ENCODE measurements at places on chromosomes 6 and 20.

GRCh38 chr6:4848382-4849068 lies 72.3 kb downstream of the CDYL start:
- no peak for DNase-seq

DNA sequence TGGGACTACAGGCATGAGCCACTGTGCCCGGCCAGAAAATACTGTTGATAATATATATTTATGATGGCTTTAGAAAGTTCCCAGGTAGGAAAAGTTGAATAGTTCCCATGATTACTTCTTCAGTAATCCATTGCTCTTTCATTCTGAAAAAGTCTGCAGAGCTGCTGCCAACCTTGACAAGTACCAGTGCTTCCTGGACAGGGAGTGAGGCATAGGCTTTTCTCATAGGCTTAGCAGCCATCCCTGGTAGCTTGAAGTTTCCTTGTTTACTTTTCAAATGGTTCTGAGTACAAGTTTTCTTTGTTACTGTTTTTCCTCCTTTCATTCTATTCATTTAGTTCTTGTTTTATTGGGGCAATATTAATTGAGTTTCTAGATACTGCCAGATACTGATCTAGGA lies 7.8 kb downstream of the RWDD1 start:
- DNase-seq, result no peak

DNA sequence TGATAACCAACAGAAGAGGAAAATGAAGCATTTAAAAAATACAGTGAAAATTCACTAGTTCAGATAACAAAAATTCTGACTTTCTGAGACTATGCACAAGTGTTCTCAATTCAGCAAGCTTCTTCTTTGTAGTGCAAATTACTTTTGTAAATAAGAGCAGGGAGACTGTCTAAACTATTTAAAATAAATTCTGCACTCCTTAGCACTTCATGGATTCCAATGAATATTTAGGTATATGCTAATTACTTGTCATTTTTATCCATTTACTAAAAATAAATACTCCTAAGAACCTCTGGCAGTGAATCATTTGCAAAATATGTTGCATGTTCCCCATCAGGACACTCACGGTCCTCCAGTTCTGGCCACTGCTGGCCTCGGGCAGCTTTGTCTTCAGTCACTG lies 139.8 kb downstream of the F13A1 start:
- DNase-seq, result no peak

- DNase-seq, result no peak
These were observed 138.8 kb downstream of the HIVEP1 start for GRCh38 chr6:12150812-12151432.

DNA sequence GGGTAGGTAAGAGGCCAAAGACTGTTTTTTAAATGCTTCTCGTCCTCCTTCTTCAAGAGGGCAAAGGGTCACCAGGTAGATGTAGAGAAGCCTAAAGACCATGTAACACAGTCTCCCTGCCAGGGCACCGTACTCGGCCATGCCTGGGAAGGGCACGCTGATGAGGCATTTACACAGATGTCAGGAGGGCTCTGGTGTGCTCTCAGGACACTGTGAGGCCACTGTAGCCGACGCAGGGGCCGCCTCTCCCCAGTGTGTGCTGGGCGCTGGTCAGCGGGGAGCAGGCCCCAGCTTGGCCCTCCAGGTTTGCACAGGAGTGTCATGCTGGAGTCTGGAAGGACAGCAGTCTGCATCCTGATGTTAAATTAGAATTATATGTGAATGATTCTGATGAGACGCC lies 7.1 kb upstream of the MTG2 start:
- no peak for DNase-seq

- DNase-seq, result no peak
These were observed 17.0 kb upstream of the HEY2 start for GRCh38 chr6:125732398-125732797.

All from brain pericyte (primary cell).